ENCODE measurements at places on chromosomes 16 and 17.

- DNase-seq, result no peak
These were observed 19.7 kb downstream of the ADCY9 start for GRCh38 chr16:4096509-4096908.

DNA sequence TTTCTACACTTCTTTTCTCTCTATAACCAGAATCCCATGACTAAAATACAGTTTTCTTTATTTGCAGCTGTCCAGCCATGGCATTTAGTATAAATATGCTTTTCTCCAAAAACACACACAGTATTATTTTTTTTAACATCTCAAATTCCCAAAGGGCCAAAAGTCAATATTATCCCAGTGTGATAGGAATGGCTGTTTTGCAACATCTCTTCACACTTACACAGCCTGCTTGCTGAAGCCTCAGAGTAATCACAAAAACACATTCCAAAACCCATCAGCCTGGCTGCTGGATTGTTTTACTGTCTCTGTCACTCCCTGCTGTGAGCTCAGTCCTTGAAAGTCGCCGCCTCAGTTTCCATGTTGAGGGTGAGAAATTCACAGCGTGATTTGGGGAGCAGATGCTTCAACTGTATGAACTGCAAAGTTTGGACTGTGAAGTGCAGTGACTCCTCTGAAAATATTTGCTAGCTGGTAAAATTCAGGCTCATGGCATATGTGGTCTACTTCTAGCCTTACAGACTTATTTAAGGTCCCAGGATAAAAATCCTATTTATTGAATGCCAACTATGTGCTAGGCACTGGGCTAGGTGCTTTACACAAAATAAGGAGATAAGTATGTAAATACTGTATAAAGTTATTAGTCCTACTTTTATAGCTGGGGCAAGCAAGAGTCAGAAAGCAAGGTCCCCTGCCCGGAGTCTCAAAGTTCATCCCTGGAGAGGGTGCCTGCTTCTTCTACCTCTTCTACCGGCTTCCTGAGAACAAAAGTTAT is 116.5 kb downstream of the SOCS1 start:
- DNase-seq, result no peak

GRCh38 chr17:30831257-30831656 is 509 bp upstream of the ATAD5 start:
- DNase-seq, result peak; percentile 68

DNA sequence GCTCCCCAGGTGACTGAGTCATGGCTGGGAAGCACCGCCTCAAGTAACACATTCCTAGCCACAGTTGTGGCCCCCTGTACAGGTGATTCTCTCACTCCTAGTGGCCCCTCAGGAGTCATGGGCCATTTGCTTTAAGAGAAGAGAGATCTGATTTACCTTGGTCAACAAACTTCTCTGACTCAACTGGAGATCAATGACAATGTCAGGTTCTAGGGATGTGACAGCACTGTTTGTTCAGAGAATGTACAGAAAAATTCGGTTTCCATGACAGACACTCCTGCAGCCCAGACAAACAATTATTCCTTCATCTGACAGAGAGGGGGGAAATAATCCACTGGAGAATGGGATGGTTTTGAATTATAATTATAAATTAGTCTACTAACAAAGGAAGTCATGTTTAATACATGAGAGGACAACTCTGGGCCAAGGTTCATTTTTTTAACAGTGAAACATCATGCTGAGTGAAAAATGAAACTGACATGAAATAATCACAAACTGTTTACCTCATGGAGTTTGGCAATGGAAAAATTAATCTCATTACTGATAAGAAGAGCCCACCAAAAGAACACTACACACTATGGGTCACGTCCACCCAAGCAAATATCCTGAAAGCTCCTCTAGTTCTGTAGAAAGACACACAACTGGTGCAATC is 9.7 kb downstream of the ERN1 start:
- no peak for DNase-seq

DNA sequence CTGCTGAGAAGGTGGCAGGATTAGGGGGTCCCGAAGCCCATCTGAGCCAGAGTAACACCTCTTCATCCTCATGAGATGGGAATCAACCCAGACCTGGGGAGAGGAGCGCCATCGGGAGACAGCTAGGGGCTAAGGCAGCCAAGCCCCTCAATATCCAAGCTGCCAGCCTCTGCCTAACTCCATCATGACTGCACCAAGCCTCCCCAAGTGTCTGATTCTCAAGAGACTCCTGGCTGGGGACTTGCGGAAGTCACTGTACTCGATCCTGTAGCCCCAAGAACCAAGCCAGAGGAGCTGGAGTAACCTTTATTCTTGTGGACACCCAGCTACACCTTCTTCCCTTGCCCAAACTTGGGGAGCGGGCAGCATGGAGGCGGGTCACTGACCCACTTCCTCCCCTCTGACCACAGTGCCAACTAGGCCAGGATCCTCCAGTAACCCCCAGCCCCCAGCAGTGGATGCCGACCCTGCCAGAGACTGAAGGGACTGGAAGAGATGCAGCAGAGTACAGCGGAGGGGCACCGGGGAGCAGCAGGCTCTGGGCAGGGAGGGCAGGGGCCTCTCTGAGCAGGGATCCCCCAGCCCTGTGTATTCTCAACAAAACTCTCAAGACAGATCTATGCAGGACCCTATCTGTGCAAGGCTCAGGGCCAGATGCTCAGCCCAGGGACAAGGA is 13.3 kb downstream of the HDAC5 start:
- DNase-seq, result no peak

GRCh38 chr17:82034371-82035011 is 3.0 kb downstream of the DCXR start:
- no peak for DNase-seq

- no peak for DNase-seq
These were observed 56.7 kb downstream of the CFDP1 start for GRCh38 chr16:75376475-75377161.

DNA sequence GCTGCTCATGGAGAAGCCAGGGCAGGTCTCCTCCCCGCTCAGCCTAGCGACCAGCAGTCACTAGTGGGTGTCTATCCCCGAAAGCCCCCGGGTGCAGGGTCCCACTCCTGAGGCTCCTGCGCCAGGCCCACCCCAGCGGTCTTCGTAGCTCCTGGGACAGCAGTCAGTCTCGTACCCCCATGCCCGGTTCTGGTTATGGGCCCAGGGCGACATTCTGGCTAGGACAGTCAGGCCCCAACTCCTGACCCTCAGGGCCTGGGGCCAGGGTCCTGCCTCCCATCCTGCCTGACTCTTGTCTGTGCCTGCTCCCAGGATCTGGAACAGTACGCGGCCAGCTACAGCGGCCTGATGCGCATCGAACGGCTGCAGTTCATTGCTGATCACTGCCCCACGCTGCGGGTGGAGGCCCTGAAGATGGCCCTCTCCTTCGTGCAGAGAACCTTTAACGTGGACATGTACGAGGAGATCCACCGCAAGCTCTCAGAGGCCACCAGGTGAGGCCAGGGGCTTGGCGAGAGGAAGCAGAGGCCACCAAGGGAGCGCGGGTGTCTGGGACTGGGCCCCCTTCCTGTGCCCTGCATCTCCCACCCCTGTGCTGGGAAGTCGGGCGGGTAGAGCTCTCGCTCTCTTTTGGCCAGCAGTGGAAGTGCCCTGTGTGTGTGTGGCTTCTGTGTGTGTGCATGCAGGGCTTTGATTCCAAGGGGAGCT is 2.0 kb downstream of the GPS1 start:
- DNase-seq, result no peak

DNA sequence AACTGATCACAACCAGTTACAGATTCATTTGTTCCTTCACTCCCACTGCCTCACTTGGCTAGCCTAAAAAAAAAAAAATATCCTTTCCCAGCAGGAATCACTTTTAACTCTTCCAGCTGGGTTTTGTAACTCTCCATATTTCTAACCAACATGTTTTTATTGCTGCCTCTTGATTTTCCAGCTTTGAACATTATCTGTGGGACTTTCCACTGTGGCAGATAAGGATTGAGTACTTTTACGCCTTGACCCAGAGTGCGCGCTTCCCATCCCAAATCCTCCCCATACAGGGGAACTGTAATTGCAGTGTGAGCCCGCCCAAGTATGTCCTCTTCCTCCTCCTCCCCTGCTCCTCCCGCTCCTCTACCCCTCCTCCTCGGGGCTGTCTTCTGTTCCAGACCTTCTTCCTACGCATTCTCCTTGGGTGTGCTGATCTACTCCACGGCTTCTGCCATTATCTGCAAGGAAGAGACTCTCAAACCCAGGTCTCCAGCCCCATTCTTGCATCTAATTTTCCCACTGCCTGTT is 43.4 kb downstream of the CYB5D2 start:
- DNase-seq, result no peak

DNA sequence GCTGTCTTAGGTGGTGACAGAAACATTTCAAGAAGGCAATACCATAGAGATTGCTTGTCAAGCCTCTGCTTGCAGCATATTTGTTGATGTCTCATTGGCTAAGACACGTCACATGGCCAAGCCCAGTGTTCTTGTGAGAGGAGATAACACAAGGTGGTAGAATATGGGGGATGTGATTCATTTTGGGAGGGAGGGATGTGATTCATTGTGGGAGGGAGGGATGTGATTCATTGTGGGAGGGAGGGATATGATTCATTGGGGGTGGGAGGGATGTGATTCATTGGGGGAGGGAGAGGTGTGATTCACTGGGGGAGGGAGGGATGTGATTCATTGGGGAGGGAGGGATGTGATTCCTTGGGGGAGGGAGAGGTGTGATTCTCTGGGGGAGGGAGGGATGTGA is 470.5 kb upstream of the SALL1 start:
- no peak for DNase-seq

- DNase-seq, result no peak
These were observed 235.3 kb downstream of the KATNIP start for GRCh38 chr16:27785307-27785678.

DNA sequence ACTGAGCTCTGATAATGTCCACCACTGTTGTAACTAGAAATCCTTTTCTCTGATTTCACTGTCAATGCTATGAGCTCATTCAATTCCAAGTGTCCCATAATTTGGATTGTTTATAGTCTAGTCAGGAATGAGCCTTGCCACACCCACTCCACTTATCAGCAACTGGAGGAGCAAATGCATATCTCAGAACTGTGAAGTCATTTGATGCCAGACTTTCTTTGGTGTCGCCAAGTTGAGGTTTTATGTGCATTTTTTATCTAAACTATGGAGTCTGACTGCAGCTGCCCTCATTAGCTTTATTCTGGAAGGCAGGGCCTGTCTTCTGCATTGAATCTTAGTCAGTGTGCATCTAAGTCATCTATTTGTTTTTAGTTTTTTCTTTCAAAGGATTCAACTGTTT is 361.3 kb downstream of the PMP22 start:
- DNase-seq, result no peak

DNA sequence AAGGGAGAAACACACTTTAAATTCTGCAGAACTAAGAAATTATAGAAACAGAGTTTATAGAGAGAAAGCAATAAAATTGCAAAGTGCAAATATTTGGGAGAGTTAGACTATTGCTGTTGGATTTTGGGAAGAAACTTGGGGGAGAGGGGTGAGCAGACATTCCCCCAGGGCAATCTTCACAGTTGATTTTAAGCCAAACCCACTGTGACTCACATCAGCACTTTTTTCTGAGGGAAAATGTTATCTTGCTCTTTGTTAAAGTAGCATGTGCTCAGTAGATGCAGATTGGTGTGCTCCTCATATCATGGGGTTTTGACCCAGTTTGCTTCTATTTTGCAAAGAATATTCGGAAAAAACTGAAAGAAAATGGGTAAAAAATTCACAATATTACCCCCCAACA is 367.6 kb downstream of the CDH11 start:
- DNase-seq, result no peak

GRCh38 chr17:27579897-27580321 is 51.1 kb upstream of the LGALS9 start:
- DNase-seq, result peak; percentile 63

DNA sequence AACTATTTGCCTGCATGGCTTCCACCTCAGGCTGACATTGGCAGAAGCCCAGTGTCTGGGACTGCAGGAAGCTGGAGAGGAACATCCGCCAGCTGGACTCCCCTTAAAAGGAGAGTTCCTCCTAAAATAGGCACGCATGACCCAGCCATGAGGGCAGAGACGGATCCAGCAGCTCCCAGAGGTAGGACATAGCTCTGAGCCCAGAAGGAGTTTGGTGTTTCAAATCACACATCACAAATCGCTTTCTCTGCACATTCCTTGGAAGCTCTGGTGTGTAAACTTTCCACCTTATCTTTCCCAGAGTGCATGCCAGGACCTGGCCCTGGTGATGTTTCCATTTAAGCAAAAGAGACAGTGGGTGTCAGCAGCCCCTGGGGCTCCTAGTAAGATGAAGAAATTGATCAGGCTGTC is 231.1 kb upstream of the CDH5 start:
- no peak for DNase-seq

- no peak for DNase-seq
These were observed 765 bp upstream of the PRM2 start for GRCh38 chr16:11276896-11277593.

GRCh38 chr17:79930062-79930876 is 91.0 kb upstream of the CBX4 start:
- DNase-seq, result no peak

GRCh38 chr16:86565644-86566511 is 751 bp upstream of the FOXC2 start:
- DNase-seq, result no peak

DNA sequence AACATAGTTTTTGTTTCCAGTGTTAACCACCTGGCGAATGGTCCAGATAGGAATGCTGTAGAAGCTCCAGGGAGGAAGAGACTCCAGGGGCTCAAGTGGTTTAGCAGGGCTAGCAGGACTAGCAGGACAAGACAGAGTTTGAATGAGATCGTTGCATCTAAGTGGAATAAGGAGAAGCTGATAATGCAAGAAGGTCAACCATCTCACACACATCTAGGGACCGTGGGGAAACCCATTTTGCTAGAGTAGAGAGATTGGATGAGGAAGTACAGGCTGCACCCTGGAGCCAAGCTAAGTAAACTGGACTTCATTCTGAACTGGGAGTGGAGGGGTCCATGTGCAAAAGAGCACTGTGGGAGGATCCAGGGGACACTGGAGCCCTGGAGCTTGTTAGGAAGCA is 86.1 kb upstream of the HSBP1 start:
- no peak for DNase-seq

- no peak for DNase-seq
These were observed 8.5 kb upstream of the JPH3 start for GRCh38 chr16:87593710-87594258.

DNA sequence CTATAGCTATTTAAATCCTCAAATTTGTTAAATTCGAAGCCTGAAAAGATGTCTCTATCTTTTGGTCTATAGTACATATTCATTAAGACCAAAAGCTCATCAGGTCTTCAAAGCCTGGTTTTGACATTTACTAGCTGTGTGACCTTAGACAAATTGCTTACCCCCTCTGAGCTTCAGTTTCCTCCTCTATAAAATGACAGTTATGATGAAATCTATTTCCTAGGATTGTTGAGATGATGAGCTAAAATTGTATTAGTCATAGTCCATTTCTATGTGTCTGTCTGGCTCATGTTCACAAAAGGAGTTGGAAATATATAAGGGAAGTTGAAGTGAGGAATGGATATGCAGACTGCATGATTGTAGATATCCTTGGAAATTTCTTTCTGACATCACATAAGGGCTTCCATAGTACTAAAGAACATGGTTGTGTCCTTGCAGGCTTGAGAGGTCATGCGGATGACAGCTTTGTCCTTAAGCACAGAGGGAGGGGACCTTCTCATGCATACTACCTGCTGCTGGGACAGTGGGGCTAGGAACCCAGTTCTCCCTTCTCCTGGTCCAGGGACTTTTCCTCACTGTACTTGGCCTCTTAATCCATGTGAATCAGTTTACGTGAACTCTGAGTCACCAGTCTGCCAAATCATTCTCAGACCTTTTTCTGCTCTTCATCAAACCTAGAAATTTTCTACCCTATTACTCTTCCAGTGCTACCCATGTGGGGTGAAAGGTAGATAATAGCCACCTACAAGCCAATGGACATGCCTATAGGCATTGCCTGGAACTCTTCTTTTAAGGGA is 487.5 kb upstream of the SALL1 start:
- no peak for DNase-seq

GRCh38 chr16:81451753-81452680 is 7.4 kb downstream of the CMIP start:
- DNase-seq, result peak; percentile 51
